ENCODE measurements at places on chromosomes 3 and 15.

GRCh38 chr15:22952796-22953579 lies 27.2 kb downstream of the CYFIP1 start:
- DNase-seq = no peak

- no peak for DNase-seq
Measured at GRCh38 chr3:4845882-4846281, 133.4 kb upstream of the BHLHE40 start.

GRCh38 chr3:140081887-140082286 lies 146.9 kb downstream of the CLSTN2 start:
- no peak for DNase-seq

DNA sequence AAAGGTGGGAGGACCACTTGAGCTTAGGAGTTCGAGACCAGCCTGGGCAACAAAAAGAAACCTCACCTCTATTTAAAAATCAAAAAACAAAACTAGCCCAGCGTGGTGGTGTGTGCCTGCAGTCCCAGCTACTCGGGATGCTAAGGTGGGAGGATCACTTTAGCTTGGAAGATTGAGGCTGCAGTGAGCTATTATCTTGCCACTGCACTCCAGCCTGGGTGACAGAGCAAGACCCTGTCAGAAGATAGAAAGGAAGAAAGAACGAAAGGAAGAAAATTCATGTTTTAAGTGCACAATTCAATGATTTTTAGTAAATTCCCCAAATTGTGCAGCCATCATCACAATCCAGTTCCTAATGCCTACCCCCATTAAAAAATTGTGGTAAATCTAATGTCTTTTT lies 7.8 kb downstream of the FSD2 start:
- no peak for DNase-seq

GRCh38 chr15:51312166-51313073 lies 26.0 kb downstream of the CYP19A1 start:
- DNase-seq = no peak

DNA sequence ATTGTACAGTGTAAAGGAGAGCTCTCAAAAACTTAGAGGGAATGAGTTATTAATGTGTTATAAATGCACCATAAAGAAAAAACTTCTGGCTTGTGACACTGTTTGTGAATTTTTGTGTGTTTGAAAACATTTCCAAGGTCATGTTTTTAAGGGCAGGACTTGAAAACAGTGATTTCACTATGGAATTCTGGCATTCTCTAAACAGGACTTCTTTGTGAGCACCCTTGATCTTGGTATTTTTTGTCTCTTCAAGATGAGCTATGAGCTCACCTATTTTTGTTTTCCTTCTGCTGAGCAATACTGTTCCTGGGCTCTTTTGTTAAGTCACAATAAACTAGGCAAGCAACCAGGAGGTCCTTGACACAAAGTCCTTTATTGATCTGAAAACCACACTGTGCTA lies 284.4 kb downstream of the RBMS3 start:
- DNase-seq = no peak

DNA sequence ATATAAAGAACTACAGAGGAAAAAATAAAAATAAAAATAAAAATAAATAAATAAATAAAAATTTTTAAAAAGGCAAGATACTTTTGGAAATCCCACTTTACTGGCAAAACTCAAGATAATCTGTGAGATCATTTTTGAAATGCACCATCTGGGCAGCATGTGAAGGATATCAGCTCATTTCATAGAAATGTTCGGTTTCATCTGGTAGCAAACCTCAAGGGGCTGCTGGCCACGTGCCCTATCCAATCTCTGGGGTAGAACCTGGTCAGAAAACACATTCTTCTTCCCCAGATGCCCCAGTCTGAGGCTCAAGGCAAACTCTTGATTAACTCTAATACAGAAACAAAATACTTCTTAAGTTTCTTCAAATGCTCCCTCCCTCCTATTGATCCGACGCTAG lies 166.0 kb downstream of the FMN1 start:
- no peak for DNase-seq

GRCh38 chr3:177523872-177524438 lies 326.7 kb upstream of the TBL1XR1 start:
- peak; percentile 59 for DNase-seq

Data from MCF 10A (cell line).